T-helper 17 cell (primary cell): ENCODE measurements at places on chromosomes 6 and 20. TPM values are rescaled to one million over a fixed set of nuclear protein-coding genes. Genes with fewer than 3 reads are reported as not detected.
A peak's percentile ranks its signal among the peaks of the same experiment; 100 is the strongest.

Gene ACTL10
- total RNA-seq = 1.2 TPM

Gene WFDC12
- not detected for total RNA-seq

Gene DEFB115
- total RNA-seq = not detected

Gene BPIFB1
- not detected for total RNA-seq

Gene C20orf144
- total RNA-seq = 0.45 TPM

Gene ZC2HC1B
- total RNA-seq = 0.34 TPM

DNA sequence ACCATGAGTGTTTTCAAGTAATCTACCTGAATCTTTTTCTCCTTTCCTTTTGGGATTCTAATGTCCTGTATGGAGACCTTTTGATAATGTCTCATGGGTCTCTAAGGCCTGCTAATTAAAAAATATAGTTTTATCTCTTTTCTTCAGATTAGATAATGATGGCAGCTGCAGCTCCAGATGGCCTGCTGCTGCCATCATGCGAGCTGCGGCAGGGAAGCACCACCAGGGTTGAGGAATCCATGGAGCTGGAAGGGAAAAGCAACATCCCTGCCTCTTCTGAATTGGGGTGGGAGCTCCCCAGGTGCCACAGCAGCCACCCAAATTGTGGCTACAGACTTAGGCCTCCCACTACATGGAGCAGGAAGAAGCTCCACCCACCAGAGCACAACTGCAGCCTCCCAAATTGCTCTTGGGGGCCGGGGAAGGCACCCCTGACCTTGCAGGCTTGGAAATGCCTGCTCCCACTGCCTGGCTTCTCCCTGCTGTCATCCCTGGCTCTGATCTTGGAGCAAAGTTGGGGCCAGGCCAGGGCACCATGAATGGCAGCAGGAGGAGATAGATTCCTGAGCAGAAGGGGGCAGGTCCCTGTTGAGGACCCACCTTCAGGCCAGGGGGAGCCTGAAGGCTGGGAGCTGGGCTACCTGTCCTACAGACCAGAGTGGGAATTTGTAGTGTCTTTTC lies 189.6 kb upstream of the MAN1A1 start:
- no peaks in the 10 kb centered on the region for H3K36me3 ChIP-seq
- no peak overlapping the region for H3K4me3 ChIP-seq
- H3K27me3 ChIP-seq = peaks cover 26% of the 10 kb centered on the region
- DNase-seq = no peak
- no peaks in the 10 kb centered on the region for H3K4me1 ChIP-seq

DNA sequence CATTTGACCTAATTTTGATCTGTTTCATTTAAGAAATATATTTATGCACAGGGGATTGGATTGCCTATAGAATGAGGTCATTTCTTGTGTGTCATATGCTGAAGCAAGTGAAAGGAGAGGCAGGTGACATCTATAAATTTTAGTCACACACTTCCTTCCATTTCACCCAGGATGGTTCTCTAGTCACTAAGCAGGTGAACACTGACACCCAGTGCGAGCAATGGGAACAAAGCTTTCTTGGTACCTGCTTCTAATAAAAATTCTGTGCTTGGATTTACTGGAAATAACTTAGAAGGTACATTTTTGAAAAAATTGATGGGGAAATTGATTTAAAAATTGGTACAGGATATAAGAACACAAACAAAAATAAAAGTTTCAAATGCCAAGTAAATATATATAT lies 66.9 kb upstream of the MC3R start:
- no peaks in the 10 kb centered on the region for H3K4me1 ChIP-seq
- H3K36me3 ChIP-seq = no peaks in the 10 kb centered on the region
- H3K4me3 ChIP-seq = no peak overlapping the region
- no peak for DNase-seq

DNA sequence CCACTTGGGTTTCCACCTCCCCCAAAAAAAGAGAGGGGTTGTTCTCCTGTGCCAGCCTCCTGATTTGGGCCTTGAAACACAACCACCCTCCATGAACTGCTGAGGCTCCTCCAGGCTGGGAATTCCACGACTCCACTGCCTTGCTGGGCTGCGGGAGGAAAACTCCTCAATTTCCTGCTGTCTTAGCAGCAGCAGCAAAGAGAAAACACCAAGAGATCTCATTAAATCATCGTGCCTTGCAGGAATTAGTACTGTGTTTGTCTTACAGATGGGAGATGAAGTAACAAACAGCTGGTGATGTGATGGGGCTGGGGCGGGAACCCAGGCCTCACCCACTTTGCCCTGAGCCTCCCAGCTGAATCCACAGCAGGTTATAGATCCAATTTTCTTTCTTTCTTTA lies 29.0 kb downstream of the BPIFB1 start:
- no peak overlapping the region for H3K27ac ChIP-seq
- peaks cover 21% of the 10 kb centered on the region for H3K27me3 ChIP-seq
- DNase-seq = no peak

GRCh38 chr6:303263-303662 lies 11.0 kb downstream of the DUSP22 start:
- H3K27me3 ChIP-seq = no peaks in the 10 kb centered on the region
- no peak for DNase-seq
- H3K36me3 ChIP-seq = no peaks in the 10 kb centered on the region
- no peak overlapping the region for H3K27ac ChIP-seq

GRCh38 chr6:40671694-40672050 lies 84.5 kb upstream of the LRFN2 start:
- H3K27ac ChIP-seq = no peak overlapping the region
- peaks cover 19% of the 10 kb centered on the region for H3K27me3 ChIP-seq
- peaks cover 2% of the 10 kb centered on the region for H3K36me3 ChIP-seq
- DNase-seq = no peak

DNA sequence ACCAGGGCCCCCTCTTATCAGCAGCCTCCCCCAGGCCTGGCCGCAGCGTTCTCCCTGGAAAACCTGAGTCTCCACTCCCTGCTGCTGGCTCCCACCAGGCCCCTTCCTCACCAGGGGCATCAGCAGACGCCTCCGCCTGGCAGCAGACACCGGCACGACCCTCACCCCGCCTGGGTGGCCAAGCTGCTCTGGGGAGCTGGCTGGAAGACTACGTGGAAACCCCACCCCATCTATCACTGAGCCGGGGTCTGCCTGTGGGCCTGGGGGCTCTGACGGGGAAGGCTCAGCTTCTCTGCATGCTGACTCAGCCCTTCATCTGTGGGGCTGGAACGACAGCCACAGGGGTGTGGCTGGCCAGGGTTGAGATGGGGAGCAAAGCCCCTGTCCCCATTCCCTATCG lies 19.1 kb upstream of the RBBP8NL start:
- H3K4me1 ChIP-seq = no peaks in the 10 kb centered on the region
- H3K27ac ChIP-seq = no peak overlapping the region
- H3K36me3 ChIP-seq = no peaks in the 10 kb centered on the region
- no peak for DNase-seq

DNA sequence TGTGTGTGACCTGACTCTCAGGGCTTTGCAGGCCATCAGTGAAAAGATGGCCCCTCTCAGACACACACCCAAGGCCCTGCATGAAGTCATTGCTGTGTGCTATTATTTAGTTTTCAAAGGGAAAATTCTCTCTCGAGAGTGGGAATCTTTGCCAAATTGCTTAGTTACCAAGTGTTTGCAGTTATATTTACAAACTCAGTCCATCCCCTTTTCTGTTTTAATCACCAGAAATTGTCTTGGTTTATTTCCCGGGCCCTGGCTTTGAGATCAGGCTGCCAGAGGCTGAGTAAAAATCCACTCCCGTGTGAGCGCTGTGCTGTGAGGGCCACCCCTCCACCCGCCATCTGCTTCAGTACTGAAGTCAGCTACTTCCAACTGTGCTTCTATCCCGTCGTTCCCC lies 163.1 kb downstream of the SOD2 start:
- peaks cover 50% of the 10 kb centered on the region for H3K27me3 ChIP-seq
- H3K36me3 ChIP-seq = peaks cover 3% of the 10 kb centered on the region
- no peak overlapping the region for H3K4me3 ChIP-seq
- H3K4me1 ChIP-seq = no peaks in the 10 kb centered on the region

DNA sequence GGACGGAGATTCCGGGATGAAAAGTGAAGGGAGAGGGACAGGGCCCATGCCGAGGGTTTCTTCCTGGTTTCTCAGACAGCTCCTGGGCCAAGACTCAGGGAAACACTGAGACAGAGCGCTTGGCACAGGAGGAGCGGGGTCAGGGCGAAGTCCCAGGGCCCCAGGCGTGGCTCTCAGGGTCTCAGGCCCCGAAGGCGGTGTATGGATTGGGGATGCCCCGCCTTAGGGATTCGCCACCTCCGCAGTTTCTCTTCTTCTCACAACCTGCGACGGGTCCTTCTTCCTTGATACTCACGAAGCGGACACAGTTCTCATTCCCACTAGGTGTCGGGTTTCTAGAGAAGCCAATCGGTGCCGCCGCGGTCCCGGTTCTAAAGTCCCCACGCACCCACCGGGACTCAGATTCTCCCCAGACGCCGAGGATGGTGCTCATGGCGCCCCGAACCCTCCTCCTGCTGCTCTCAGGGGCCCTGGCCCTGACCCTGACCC lies 55.0 kb upstream of the HLA-A start:
- peak; percentile 60 for DNase-seq
- H3K36me3 ChIP-seq = no peaks in the 10 kb centered on the region
- H3K27me3 ChIP-seq = no peaks in the 10 kb centered on the region
- H3K27ac ChIP-seq = peak overlapping the region; percentile 77
- peak overlapping the region; percentile 87 for H3K4me3 ChIP-seq
- H3K4me1 ChIP-seq = peaks cover 2% of the 10 kb centered on the region

DNA sequence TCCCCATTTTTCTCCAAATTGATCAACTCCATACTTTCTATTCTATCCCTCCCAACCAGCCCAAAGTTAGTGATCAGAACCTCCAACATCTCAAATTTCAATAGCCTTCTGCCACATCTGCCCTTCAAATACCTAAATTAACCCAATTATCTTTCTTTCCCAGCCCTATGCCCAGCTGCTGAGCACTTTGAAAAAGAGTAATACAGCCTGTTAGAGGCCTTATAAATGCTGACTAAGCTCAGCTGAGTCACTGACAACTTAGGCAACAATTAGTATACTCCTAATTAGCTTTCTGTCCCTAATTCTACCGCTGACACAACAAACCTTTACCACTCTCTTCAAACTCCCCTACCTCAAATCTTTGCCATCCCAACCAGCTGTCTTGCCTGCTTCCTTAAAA lies 23.5 kb downstream of the RUNX2 start:
- no peaks in the 10 kb centered on the region for H3K4me1 ChIP-seq
- H3K36me3 ChIP-seq = peaks cover 4% of the 10 kb centered on the region
- H3K4me3 ChIP-seq = no peak overlapping the region

- no peaks in the 10 kb centered on the region for H3K27me3 ChIP-seq
- no peak for DNase-seq
- H3K4me1 ChIP-seq = peaks cover 24% of the 10 kb centered on the region
- peak overlapping the region; percentile 29 for H3K27ac ChIP-seq
- peaks cover 5% of the 10 kb centered on the region for H3K36me3 ChIP-seq
These were observed 2.4 kb downstream of the FAM135A start for GRCh38 chr6:70415660-70416059.

DNA sequence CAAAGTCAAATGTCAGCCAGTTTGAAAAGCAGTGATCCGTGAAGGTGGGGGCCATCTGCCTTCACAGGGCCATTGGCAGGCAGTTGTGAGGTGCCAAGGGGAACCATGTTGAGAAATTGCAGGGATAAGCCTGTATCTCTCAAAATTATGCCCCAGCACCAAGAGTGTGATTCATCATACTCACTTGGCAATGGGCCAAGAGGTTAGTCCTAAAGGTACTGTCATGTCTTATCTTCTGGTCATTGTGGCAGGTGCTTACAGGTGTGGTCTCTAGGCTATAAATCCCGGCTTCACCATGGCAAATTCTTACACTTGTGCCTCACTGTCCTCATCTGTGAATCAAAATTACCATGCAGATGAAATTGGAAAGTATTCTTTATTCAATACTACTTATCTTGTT lies 150.7 kb upstream of the LAMP5 start:
- no peak overlapping the region for H3K27ac ChIP-seq
- H3K36me3 ChIP-seq = no peaks in the 10 kb centered on the region
- H3K4me3 ChIP-seq = no peak overlapping the region
- no peak for DNase-seq
- no peaks in the 10 kb centered on the region for H3K27me3 ChIP-seq

DNA sequence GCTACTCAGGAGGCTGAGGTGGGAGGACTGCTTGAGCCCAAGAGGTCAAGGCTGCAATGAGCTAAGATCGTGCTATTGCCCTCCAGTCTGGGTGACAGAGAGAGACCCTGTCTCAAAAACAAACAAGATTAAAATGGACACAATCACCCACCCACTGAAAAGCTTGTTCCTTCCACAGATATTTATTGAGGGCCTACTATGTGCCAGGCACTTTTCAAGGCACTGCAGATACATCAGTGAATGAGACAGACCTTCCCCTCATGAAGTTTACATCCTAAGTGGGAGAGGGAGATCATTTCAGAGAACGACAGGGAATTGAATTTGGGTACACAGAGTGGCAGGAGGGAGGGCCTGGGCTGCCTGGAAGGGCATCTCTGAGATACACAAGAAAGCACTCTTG lies 14.4 kb downstream of the RSPO4 start:
- H3K4me3 ChIP-seq = no peak overlapping the region
- DNase-seq = no peak
- peaks cover 2% of the 10 kb centered on the region for H3K4me1 ChIP-seq
- peaks cover 62% of the 10 kb centered on the region for H3K27me3 ChIP-seq
- H3K36me3 ChIP-seq = peaks cover 2% of the 10 kb centered on the region

DNA sequence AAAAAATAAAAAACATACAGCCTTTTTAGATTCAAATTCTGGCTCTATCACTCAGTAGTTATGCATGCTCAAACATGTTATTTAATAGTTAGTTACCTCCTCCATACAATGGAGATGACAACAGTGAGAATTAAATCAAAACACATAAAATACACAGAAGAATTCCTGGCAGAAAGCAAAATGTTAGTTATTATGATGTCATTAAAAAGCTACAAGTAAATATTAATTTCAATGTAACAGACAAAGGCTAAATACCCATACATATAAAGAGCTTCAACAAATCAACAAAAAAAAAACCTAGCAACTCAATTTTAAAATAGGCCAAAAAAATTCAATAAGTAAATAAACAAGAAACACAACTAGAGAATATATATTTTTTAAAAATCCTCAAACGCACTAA lies 21.4 kb downstream of the PLN start:
- peaks cover 15% of the 10 kb centered on the region for H3K4me1 ChIP-seq
- H3K27me3 ChIP-seq = no peaks in the 10 kb centered on the region
- DNase-seq = no peak
- no peak overlapping the region for H3K27ac ChIP-seq
- peaks cover 4% of the 10 kb centered on the region for H3K36me3 ChIP-seq

DNA sequence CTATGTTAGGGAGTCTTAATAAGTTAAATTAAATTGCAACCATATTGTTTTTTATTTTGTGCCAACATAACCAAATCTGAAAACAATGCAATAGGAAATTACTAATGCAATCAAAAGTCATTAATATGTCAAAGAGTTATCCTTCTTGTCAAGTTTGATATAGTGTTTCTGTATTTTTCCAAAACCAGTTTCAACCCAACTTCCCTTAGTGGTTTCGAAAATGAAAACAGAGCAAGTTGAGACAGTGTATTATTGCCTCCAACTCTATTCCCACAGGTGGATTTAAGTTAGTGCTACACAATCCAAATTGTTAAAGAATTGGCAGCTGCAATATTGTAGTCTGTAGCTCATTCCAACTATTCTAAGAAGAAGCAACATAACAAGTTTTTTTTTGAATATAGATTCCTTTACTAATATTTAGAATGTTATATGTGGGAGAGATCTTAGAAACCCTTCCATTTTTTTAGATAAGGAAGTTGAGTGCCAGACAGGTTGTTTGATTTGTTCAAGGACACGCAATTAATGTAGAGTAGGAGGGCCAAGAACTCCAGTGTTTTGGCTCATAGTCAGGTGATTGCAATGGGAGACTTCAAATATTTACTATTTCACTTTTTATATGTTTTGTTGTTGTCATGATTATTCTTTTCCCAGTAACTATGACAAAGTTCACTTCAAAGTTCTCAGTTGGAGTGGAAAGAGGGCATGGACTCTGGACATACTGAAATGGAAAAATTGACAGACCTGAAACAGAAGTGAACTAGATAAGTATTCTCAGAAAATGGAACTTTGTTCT lies 282.4 kb upstream of the HSF2 start:
- H3K36me3 ChIP-seq = no peaks in the 10 kb centered on the region
- H3K27ac ChIP-seq = no peak overlapping the region
- H3K4me3 ChIP-seq = no peak overlapping the region
- no peaks in the 10 kb centered on the region for H3K27me3 ChIP-seq
- no peak for DNase-seq
